ENCODE measurements at places on chromosomes 2 and 18.

DNA sequence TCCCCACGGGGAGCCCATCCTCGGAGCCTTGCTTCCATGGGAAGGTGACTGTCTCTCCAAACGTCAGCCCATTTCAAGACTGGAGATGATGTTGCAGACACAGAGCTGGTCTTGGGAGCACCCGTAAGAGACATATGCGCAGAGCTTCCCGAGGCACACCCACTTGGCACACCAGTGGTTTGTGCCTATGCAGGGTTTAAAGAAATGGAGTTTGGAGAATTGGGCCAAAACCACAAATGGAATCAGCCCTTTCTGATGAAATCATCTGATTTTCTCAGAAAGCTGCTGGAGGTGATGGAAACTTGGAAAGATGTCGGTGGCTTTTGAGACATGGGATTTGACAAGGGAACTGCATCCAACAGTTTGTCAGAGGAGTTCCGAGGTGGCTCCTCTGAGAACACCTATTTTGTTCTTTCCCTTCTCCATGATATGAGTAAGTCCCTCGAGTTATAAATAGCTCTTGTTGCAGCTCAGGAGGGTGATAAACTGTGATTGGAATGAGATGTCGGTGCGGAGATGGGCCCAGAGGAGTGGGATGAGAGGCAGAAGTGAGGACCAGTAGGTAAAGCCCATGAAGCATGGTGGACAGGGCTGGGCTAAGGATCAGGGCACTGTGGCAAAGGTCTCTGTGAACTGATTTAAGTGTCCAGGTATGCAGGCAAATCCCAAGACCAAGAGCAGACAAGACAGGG is 225.7 kb downstream of the ACKR3 start:
- no peak for DNase-seq

GRCh38 chr18:31232013-31232412 is 69.4 kb upstream of the DSC1 start:
- DNase-seq: no peak

DNA sequence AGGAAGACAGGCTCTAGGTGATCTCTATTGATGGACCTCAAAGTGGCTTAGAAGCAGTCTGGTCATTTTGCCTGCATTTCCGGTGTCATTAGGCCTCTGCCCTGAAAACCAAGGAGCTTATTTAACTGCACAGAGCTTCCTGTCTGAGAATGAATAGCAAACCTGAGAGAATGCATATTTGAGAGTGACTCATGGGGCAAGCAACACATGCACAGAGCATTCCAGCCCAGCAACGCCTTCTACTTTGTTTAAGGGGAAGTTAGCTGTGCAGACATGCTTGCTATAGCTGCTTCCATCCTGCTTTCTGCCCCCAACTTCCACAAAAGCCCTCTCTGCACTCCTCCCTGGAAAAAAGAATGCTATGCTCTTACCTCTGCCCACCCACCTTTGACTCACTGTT is 232.8 kb downstream of the GRB14 start:
- peak; percentile 59 for DNase-seq

DNA sequence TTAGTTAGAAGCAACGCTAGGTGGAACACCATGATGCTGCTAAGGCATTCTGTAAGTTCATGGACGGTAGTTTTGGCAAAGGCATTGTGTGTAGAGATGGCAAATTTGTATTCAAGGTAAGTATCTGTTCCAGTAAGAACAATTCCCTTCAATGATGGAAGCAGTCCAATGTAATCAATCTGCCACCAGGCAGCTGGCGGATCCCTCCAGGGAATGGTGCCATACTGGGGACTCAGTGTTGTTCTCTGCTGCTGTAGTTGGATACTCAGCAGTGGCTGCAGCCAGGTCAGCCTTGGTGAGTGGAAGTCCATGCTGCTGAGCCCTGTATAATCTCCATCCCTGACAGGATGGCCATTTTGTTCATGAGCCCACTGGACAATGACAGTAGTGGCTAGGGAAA is 62.8 kb downstream of the ARL6IP6 start:
- DNase-seq: no peak

GRCh38 chr2:1162768-1163584 is 212.3 kb downstream of the SNTG2 start:
- no peak for DNase-seq

- no peak for DNase-seq
Observed at GRCh38 chr2:11234309-11234708, 79.0 kb downstream of the SLC66A3 start.

DNA sequence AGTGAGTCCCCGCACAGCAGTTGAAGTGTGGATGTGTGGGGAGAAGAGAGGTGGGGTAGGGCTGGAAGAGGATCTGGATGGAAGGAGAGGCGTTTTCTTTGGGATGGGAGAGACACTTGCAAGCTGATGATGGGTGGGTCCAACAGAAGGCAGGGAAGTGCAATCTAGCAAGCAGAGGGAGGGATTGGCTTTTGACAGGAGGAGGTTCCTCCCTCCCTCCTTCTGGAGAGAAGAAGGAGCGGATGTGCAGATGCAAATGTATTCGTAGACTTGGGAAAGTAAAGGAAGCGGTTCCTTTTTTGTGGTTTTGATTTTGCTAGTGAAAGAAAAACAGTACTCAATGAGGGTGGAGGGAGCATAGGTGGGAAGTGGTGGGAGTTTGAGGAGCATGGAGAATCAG is 48.9 kb downstream of the LAMA3 start:
- no peak for DNase-seq

DNA sequence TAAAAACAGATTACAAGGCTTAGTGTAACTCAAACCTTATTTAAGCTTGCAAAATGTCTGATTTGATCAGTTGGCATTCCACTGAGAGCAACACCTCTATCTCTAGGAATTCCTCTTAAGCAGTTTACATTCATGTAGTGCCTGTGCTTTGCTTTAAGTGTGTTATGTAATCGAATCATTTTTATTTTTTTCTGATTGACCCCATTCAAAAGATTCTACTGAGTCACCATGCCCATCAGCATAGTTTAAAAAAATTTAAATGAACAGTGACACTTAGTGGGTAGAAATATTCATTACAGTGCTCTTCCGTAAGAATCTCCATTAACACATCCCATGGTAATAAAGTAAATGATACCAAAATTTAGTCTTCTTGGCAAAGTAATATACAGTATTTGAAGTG is 67.8 kb upstream of the SLC4A10 start:
- no peak for DNase-seq

GRCh38 chr2:142944721-142945120 is 67.3 kb downstream of the KYNU start:
- DNase-seq: no peak

DNA sequence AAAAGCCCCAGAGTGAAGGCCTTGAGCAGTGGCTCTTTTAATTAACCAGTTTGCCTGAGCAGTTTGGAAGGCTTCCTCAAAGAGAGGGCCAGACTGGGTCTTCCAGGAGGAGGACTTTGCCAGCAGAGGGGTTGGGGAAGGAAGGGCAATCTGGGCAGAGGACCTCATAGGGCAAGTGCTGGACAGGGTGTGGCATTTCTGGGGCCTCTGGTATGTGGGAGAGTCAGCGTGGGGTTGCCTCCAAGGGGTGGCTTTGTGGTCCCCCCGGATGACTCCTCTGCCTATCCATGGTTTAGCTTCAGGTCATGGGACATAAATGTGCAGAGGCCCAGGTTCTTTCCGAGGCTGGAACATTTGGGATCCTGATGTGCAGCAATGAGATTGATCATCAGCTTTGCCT is 12.6 kb downstream of the GLI2 start:
- DNase-seq: no peak

DNA sequence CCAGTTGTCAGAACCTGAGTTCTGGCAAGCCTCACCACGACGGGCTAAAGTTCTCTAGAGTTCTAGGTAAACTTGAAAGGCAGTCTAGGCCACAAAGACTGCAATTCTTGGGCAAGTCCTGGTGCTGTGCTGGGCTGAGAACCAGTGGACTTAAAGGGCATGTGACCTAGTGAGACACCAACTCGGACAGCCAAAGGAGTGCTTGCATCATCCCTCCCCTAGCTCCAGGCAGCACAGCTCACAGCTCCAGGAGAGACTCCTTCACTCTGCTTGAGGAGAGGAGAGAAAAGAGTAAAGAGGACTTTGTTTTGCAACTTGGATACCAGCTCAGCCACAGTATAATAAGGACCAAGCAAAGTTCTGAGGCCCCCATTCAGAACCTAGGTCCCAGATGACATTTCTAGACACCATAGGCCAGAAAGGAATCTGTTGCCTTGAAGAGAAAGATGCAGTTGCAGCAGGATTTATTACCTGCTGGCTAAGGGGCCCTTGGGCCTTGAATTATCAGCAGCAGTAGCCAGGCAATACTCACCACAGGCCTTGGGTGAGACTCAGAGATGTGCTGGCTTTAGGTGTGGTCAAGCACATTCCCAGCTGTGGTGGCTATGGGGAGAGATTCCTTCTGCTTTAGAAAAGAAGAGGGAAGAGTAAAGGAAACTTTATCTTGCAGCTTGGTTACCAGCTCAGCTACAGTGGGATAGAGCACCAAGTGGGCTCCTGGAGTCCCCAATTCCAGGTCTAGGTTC is 51.8 kb downstream of the UPP2 start:
- no peak for DNase-seq

GRCh38 chr18:29157905-29158304 is 981.0 kb upstream of the CDH2 start:
- DNase-seq: no peak

- no peak for DNase-seq
Observed at GRCh38 chr2:206887745-206888144, 51.6 kb upstream of the CPO start.

- no peak for DNase-seq
Observed at GRCh38 chr2:239220341-239220740, 180.5 kb downstream of the HDAC4 start.

DNA sequence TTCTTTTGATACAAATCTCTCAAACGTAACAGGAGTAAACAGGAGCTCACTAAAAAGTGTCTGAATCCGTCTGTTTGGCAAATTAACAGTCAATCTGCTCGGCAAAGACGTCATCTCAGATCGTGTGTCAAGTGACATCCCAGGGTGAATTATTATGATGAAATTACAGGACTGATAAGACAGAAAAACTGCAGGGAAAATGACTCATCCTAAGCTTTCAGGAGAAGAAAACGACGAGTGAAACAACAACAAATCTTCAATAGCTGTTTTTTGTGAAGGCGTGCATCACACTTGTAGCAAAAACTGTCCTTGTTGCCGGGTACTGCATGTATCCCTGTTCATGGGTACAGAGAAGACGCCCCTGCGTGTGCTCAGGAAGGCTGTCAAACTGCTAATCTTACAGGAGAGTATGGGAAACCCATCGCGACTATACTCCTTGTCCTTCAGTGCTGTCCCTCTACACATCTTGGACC is 24.9 kb downstream of the EPB41L3 start:
- no peak for DNase-seq

DNA sequence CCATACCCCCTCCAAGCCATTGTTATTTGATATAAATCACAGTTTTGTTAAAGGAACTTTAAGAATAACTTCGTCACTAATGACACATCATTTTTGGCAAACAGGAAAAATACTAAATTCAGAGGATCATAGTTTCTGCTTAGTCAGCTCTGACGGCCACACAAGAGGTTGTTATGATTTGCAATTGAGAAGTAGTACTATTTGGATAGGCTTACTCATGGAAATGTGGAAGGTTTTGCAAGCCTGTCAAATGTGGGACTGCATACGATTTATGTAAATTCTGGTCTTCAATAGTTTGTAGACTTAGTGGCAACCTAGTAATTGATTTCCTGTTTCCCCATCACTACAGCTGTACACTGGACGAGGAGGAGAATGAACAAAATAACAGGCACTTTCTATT is 108.1 kb downstream of the ARHGEF33 start:
- peak; percentile 81 for DNase-seq

DNA sequence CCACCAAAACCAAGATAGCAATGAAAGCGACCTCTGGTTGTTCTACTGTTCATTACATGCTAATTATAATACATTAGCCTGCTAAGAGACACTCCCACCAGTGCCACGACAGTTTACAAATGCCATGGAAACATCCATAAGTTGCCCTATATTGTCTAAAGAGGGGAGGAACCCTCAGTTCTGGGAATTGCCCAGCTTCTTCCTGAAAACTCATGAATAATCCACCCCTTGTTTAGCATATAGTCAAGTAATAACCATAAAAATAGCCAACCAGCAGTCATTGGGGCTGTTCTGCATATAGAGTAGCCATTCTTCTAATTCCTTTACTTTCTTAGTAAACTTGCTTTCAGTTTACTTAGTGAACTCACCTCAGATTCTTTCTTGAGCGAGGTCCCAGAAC is 189.8 kb upstream of the SOX11 start:
- DNase-seq: no peak

DNA sequence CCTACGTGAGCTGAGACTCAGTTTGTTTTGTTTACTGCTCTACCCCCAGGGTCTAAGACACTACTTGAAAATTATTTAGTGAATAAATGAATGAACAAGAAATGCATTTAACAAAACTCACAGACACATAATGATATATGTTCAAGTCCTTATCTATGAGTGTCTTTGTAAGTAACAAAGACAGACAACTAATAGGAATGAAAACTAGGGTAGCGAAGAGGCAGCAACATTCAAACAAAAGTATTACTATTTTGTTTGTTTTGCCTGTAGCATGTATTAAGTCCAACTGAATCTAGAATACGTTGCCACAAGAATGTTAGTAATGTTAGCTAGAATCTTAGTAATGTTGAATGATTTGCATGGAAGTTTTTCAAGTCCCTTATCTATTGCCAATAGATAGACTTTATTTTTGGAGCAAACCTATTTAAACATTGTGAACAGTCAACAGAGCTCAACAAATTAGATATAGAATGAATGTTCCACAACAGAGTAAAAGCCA is 144.8 kb upstream of the VWC2L start:
- DNase-seq: no peak

- no peak for DNase-seq
Observed at GRCh38 chr2:101795033-101795432, 97.5 kb downstream of the MAP4K4 start.

GRCh38 chr2:47520302-47520630 is 117.3 kb downstream of the MSH2 start:
- no peak for DNase-seq

- peak; percentile 5 for DNase-seq
Observed at GRCh38 chr2:218168635-218169462, 2.1 kb upstream of the CXCR1 start.

- peak; percentile 49 for DNase-seq
Observed at GRCh38 chr2:30231212-30231995, at the start of gene LBH. Gene LBH, plus strand, starts transcription at chr2:30231534. Its CDS starts 205 bp downstream, at chr2:30231739.

DNA sequence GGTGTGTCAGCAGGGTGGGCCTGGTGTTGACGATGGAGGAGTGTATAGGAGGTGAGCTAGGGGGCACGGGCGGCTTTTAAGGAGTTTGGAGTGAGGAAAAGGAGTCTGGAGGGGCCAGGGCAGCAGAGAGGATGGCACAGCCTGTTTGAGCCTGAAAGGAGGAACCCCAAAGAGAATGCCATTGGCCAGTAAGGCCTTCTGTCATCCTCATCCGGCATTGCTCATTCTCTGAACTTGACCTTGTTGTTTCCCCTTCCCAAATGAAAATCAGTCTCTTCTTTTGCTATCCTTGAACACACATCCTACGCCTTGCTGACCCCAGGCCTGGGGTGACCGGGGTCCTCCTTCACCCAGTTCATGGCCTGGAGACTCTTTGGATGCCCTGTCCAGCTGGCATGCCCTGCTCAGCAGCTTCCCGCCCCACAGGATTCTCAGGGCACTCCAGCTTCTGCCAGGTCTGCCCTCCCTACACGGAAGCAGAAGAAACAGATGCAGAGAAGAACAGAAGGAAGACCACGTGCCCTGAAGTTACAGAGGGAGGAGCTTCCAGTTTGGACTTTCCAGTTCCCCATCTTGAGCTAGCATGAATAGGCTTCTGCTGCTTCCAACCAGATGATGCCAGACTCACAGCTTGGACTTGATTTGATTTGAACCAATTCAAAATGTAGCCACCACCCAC is 20.5 kb upstream of the KIF3C start:
- DNase-seq: no peak
